ENCODE measurements at places on chromosomes 1 and 21.

DNA sequence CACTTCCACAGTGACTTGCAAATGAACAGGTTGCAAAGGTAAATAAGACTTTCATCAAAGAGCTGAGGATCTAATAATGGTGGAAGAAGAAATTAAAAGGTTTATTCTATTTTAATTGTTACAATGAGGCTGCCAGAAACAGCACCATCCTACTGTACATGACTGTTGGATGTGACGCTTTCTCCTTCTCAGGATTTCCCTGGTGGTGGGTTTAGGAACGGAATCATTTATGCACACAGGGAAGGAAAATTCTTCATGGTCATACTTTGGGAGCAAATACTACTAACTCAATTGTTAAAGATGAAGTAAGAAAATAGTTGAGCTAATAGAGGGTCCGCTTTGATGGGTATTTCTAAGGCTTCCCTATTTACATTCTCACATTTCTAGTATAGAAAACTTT is 22.2 kb upstream of the LYPLAL1 start:
- no peak for DNase-seq

- DNase-seq = no peak
These were observed at the start of gene B3GALNT2 for GRCh38 chr1:235504122-235504493. B3GALNT2 (minus strand) TSS chr1:235504452; CDS start chr1:235504252, 200 bp downstream.

DNA sequence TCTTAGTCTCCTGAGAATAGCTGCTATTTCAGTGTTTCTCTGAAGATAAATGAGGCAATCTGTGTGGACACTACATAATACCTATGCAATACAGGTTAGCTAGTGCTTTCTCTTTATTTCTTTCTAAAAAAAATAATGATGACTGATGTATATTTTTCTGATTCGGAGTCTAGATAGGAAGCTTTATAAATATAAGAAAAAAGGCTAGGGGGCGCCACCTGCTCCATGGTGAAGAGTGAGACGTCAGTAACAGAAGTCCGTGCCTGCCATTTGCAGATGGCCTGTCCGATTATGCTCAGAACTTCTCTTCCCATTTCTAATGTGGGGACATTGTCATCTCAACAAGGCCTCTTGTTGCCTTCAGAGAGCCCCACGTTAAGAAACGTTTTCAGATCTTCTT is 26.4 kb downstream of the QSOX1 start:
- no peak for DNase-seq

GRCh38 chr1:212355230-212355969 is 59.3 kb downstream of the PACC1 start:
- DNase-seq = no peak

DNA sequence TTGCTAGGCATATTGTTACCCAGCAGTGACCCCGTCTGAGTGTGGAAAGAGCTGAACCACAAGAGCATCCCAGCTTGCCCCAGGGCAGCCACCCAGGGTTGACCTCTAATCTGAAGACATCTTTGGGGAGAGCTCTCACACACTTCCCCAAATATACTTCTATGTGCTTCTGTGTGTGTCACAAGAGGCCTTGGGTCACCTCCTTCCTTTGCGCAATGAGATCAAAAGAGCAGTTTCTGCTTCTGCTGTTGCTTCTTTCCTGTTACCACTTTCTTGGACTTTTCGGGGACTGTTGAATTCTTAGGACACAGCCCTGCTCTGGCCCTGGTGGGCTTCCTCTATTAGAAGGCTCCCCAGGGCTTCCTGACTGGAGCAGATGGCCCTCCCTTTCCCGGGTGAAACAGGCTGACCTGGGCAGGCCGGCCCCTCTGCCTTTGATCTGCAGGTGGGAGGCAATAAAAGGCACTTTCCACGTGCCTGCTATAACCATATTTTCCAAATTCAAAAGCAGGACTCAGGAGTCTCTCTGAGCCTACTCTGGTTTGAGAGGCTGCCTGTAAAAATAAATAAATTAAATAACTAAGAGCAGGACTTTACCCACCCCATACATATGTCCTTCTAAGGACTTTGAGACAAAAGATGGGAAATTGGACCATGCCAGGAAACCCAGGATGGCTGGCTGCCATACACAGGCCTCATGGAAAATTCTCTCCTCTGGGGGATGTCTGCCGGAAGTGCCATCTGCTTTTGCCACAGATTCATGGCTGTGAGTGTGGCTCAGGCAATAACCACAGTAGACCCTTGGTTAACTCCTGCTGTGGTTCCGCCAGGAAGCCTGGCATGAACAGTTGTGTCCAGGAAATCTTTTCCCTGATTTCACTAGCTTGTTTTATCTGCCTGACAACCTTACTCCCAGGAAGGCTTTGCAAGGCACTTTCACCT is 28.3 kb upstream of the RCSD1 start:
- no peak for DNase-seq

GRCh38 chr1:215458562-215458961 is 108.5 kb upstream of the KCTD3 start:
- DNase-seq = no peak

DNA sequence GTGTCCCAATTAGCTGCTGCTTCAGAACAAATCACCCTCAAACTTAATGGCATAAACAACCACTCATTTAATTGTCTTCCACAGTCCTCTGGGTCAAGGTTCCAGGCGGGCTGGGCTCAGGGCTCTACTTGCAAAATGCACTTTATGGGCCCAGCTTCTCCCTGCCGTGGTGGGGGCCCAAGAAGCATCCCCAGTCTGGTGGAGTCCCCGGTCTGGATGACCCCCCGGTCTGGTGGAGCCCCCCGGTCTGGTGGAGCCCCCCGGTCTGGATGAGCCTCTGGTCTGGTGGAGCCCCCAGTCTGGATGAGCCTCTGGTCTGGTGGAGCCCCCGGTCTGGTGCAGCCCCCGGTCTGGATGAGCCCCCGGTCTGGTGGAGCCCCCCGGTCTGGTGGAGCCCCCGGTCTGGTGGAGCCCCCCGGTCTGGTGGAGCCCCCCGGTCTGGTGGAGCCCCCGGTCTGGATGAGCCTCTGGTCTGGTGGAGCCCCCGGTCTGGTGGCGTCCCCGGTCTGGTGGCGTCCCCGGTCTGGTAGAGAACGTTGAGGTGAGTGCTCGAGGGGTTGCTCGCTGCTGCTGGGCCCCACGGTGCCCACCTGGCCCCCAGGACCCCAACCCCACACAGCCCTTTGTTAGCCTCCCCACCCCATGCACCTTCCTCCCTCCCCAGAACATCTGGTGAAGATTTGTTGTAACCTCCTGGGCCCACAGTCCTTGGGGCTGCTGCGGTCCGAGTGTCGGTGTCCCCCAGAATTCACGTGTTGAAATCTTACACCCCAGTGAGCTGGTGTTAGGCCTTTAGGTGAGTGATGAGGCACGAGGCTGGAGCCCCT is 33.8 kb downstream of the POFUT2 start:
- no peak for DNase-seq

DNA sequence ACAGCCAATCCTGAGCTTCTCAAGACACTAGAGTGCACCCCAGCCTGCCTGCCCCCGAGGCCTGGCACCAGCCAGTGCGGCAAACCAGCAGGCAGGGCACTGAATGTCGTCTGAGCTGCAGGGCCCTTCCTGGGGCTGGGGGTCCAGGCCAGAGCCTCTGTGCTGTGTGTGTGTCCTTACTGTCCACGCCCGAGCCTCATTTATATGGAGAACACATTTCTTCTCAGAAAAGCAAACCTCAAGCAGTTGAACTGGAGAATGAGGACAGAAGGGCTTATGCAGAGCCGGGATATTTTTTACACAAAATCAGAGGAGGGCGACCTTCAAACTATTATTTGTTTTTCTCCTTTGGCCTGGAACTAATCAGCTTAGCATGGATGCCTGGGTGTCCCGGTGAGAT is 52.7 kb downstream of the POFUT2 start:
- no peak for DNase-seq

GRCh38 chr1:19457607-19458006 is 27.7 kb downstream of the CAPZB start:
- DNase-seq = no peak

DNA sequence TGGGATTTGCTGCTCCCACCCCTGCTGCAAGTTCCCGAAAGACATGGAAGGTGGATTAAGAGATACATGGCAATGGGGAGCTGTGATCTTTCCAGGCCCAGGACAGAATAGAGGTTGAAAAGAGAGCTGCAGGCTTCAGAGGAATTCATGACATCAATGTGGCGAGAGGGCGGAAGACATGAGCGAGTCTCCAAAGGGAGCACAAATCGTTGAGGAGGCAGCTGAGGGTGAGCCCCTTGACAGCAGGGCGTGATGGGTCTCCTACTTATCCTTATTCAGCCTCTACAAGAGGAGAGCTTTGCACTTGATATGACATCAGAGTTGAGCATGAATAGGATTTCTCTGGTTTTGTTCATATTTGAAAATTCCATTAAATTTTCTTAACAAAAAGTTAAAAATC is 45.5 kb upstream of the TACSTD2 start:
- no peak for DNase-seq

DNA sequence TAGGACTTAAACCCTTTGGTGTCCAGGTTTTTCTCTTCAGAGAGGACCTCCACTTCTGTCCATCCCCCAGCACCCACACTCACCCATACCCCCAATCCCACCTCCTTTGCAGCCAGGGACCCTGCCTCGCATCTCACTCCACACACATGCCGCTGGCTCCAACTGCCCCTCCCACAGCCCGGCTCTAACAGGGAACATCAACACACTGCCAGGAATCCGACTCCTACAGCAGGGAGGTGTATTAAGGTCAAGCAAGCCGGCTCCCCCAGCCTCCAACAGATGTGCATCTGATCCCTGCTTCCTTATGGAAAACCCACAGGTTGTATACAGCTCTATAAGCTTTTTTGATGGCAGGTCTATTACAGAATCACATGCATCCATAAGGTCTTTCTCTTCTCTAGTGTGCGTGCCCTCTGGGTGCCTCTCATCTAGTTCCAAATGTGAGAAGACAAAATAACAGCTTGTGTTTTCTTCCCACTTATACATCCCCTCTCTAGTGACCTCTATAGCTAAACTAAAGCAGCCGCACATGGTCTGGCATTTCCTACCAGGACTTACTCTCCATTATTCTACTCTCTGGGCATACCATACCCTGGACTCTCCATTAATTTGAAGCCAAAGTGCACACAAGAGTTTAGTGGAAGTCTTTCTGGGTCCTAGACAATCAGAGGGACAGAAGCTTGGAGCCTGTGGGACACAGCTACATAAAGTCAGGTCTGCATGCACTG is 16.3 kb downstream of the PIK3C2B start:
- no peak for DNase-seq

GRCh38 chr1:46481961-46482360 is 7.7 kb upstream of the DMBX1 start:
- no peak for DNase-seq

DNA sequence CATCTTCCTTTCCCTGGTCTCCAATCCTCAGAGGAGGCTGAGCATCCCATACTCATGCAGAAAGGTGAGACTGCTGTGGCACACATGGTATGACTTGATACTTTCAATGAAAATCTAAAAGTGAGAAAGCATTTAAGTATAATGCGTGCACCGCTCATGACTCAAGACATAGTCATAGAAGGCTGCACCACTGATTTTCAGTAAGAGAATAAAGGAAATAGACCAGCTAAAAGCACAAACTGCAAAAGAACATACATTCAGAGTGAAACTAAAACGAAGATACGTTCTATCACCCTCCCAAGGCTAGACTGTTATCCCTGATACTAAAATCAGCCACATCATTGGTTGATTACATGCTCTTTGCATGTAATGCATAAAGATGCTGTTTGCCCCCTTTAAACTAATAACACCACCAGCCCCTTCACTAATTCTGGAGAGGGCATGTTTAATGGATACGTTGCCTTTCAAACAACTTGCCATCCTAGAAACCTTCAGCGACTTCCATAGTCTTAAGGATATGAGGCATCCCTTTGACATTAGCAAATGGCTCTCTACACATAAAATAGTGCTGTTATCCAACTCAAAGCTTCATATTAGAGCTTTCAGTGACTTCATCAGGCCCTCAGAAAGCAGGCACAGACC is 2.1 kb downstream of the PLD5 start:
- no peak for DNase-seq

- DNase-seq = no peak
These were observed 23.3 kb downstream of the ETNK2 start for GRCh38 chr1:204128464-204128963.

DNA sequence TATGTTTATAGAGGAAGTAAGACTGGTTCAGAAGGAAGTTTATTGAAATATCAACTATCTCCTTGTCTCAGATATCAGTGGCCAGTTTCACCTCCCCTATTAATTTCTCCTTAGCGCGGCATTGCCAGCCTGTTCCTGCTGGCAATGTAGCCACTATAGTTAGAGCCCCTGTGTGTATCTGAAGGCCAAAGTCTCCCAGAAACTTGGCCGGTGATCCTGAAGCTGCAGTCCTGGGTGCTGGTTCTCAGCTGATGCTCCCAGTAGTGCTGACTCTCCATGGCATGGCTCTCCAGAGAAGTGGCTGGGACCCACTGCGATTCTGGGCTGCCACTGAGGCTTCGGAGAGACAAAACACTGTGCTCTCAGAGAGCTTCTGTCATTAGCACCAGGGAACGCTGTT is 59.9 kb downstream of the TNN start:
- DNase-seq = no peak

DNA sequence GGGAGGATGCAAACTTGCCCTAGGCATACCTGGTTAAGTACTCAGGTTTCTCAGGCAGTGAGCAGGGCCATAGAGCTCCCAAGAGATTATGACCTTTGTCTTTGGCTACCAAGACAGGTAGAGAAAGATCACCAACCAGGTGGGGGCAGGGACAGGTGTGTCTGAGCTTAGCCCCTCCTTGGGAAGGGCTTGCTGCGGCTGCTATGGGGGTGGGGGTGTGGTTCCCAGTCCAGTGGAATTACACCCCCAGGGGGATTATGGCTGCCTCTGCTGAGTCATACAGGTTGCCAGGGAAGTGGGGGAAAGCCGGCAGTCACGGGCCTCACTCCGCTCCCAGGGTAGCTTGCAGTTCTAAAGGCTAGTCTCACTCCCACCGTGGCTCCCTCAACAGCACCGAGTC is 65.2 kb upstream of the FAM163A start:
- DNase-seq = no peak

- no peak for DNase-seq
These were observed 15.3 kb upstream of the TNFRSF1B start for GRCh38 chr1:12151465-12151864.

GRCh38 chr1:66300972-66301451 is 232.9 kb upstream of the SGIP1 start:
- DNase-seq = no peak

DNA sequence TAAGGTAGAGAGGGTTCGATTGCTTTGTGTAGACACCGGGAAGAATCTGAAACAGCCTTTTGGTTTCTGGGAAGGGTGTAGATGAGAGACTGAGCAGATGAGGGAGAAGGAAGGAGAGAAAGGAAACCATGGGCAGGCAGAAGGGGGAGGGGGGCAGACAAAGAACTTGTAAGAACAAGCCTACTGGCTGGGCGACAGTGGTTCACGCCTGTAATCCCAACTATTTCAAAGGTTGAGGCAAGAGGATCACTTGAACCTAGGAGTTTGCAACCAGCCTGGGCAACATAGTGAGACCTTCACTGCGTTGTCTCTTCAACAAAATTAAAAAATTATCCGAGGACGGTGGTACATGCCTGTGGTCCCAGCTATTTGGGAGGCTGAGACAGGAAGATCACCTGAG is 106.2 kb downstream of the TM2D1 start:
- DNase-seq = no peak

DNA sequence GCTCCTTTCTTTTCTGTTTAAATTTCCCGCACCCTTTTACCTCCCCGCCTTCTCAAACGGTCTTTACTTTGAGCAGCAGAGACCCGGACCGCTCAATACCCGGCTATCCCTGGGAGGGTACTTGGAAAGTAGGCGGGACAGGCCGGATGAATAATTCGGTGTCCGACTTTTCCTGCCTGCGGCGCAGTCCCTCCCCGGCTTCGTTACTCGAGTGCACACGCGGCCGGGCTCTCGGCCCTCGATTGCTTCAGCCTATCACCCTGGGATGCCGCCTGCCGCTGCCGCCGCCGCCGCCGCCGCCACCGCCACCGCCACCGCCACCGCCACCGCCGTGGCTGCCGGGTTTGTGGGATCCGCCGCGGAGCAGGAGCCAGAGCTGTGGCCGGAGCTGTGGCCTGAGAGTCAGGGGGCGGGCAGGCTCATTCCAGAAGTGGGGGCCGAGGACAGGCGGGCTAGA is 382 bp upstream of the RASAL2 start:
- DNase-seq = peak; percentile 24
